Cortex of kidney (tissue), 1 donor: ENCODE measurements at places on chromosomes 5 and 9.

- no peak for DNase-seq
Observed at GRCh38 chr5:178524093-178524882, 65.9 kb downstream of the COL23A1 start.

- no peak for DNase-seq
Observed at GRCh38 chr5:116563736-116564308, 10.8 kb downstream of the SEMA6A start.

- DNase-seq: no peak
Observed at GRCh38 chr5:76692274-76692540, 23.7 kb upstream of the F2R start.

- no peak for DNase-seq
Observed at GRCh38 chr5:133048993-133049725, 2.7 kb upstream of the HSPA4 start.

DNA sequence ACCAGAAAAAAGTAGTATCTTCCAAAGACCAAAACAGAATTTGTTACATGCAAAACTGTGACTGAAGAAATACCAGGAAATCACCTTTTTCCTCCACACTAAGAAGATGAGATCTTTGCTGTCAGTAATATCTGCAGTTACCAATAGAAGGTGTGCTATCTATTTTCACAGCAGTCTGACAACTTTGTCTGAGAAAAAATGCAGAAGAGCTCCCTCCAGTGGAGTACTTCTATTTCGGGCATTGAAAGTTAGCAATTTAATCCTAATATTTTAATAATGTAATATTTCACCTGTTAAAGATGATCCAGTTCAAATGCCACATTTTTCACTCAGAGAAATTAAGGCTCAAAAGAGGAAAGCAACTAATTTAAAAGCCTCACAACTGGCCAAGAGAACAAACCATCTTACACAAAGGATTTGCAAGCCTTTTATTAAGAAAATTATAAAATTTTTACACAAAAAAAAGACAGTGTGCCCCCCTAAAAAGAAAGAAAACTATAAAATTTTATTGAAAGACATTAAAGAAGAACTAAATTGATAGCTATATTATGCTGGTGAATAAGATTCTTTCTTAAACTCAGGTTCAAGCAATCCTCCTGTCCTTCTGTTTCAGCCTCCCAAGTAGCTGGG is 50.6 kb downstream of the DEPDC1B start:
- DNase-seq: no peak

DNA sequence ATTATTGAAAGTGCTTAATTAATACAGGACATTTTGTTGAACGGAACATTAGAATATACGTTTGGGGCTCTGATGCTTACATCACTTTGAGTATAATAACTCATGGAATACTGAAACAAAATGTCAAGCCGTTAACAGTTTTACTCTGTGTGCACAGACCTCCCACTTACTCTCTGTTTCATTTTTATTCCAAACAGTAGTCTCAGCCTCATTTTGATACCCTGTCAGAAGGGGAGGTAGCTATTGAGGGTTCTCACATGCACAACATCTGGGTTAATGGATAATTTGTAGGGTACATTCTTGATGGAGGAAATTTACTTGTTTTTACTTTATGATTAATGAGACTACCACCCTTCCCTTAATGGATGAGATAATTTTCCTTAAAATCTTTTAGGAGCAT is 59.0 kb downstream of the SCAMP1 start:
- no peak for DNase-seq

- no peak for DNase-seq
Observed at GRCh38 chr9:5626727-5627634, 1.9 kb upstream of the RIC1 start.

DNA sequence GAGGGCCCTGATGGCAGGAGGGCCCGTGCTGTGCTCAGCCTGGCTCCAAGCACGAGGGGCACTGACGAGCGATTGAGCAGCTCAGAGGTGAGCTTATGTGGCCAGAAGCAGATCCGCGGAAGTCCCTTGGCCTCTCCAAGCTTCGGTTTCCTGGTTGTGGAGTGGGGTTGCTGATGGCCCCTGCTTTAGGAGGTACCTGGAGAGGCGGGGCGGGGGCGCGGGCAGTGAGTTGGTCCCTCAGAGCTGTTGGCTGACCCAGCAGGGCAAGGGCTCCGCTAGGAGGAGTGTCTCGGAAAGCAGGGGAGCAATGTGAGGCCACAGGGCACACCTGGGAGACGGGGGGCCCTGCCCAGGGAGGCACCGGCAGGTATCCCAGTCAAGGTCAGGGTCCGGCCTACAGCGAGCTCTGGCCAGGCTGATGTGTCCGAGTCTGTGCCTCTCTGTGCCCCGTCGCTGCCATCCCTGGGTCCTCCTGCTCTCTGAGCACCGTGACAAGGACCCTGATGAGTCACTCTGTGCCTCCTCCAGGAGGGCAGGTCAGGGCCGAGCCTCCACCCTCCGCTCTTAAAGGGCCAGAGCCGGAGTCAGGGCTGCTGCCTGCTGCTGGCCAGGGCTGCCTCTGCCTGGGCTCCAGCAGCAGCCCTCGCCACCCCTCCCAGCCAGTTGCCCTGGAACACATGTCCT is 14.8 kb downstream of the NCS1 start:
- DNase-seq: no peak

- DNase-seq: no peak
Observed at GRCh38 chr5:81925009-81925408, 46.8 kb upstream of the ATG10 start.

GRCh38 chr5:147372191-147372590 is 137.4 kb downstream of the STK32A start:
- DNase-seq: no peak

DNA sequence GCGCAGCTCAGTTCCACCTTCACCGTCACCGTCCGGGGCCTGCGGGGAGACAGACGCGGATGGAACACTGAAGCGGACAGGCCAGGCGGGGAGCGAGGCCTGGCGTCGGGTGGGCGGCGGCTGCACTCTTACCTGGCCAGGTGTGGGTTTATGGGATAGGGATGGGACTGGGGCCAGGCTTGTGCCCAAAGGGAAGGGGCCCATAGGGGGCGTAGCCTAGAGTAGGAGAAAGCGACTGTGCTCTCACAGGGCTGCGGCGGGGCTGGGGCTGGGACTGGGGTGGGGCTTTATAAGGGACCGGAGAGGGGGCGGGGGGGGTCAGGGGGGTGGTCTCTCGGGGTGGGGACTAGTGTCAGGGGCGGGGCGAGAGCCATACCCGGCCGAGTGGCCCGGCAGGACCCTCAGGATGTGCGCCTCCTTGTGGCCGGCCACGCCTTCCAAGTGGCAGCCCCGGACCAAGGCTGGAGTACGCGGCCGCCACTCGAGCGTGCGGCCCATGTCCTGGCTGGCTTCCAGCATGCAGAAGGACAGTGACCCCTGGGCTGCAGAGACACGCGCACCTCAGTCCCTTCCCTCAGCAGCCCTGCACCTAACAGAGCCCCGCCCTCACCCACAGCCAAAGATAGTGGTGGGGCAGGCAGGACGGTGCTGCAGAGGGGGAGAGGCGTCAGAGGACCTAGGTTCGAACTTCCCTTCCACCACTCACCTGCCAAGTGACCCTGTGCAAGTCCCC is 22.8 kb downstream of the FPGS start:
- DNase-seq: no peak

- DNase-seq: no peak
Observed at GRCh38 chr5:138698713-138699112, 54.5 kb upstream of the CTNNA1 start.

DNA sequence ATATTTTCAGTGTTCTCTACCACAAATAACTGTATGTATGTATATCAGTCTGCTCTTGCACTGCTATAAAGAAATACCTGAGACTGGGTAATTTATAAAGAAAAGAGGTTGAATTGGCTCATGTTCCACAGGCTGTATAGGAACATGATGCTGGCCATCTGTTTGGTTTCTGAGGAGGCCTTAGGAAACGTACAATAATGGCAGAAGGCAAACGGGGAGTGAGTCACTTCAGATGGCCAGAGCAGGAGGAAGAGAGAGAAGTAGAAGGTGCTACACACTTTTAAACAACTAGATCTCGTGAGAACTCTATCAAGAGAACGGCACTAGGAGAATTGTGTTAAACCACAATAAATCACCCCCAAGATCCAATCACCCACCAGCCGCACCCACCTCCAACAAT is 121.7 kb downstream of the ADAMTS6 start:
- DNase-seq: no peak

GRCh38 chr5:131749138-131749537 is 47.7 kb downstream of the FNIP1 start:
- DNase-seq: no peak

DNA sequence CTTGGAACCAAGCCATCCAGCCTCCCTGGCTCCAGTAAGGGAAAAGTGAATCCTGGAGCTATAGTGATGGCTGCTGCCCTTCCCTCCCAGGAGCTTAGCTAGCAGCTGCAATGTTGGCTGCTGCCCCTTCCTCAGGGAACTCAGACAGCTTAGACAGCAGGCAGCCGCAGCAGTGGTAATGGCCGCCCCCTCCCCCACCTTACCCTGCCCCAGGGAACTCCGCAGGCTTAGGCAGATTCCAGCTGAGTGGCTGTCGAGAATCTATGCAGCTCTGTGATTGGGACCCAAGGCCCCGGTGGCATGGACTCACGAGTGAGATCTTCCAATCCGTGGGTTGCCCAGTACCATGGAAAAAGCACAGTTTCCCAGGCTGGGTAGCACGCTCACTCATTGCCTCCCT is 378.6 kb downstream of the NNT start:
- DNase-seq: no peak

DNA sequence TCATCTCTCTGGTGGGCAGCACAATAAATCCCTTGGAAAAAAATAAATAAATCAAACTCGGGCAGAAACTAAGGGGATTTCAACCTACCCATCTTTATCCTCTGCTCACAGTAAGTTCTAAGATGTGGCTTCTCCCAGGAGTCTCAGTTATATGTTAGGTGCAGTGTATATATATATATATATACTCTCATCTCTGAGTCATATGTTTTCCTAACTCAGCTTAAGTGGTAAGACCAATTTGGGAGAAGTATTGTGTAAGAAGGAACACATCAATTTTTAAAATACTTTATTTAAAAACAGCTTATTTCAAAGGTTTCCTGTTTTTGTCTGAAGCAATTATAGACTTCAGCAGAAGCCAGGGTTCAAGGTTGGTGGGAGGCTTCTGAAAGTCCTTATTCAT is 20.3 kb upstream of the OSMR start:
- DNase-seq: no peak

DNA sequence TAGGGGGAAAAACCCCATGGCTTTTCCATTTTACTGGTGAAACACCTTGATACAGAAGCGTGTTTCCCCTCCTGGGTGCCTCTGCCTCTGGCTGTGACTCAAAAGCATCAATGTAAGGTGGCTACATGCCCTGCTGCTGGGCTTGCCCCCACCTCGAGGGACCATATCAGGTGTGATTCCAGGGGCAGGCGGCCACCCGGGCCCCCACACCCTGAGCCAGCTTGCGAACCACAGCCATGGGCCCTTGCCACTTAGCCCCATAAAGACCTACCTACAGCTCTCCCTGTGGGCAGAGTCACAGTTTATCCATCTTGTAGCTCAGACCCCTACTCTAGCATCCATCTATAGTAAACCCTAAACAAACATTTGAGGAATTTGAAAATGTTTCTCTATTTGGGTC is 10.8 kb downstream of the SHC3 start:
- DNase-seq: no peak

GRCh38 chr9:108663422-108663821 is 192.4 kb downstream of the ACTL7B start:
- no peak for DNase-seq

DNA sequence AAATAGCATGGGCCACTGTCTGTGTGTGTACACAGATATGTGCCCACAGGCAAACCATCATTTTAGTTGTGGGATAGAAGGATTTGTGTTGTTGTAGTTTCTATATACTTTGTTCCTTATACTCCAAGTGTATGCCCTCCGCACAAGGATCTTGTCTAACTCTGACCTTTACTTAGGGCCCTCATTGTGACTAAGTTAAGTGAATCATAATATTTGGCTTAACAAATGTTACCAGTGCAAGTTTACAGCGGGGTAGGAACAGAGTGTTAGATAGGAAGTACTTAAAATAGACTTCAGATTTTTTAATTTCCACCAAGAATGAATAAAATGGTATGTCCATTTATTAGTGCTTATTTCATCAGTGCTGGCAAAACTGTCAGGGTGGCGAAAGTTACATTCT is 29.5 kb upstream of the CYFIP2 start:
- DNase-seq: no peak

GRCh38 chr9:12723409-12724028 is 30.3 kb downstream of the TYRP1 start:
- no peak for DNase-seq

DNA sequence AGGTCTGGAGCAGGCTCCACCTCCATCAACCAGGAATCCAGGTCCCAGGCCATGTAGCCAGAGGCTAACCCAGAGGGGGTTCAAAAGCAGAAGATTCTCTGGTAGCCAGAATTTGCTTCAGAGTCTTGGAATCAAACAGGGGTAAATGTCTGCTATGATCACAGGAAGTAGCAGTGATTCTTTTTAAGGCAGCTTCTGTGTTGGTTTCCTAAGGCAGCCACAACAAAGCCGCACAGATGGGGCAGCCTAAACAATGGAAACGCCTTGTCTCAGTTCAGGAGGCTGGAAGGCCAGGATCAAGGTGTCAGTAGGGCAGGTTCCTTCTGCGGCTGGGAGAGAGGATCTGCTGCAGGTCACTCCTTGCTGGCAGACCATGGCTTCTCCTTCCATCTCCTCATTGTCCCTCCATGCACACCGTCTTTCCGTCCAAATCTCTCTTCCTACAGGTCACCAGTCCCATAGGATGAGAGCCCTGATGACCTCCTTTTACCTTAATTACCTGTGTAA is 167.3 kb downstream of the ROR2 start:
- no peak for DNase-seq

GRCh38 chr5:135488727-135489465 is 36.7 kb upstream of the TIFAB start:
- no peak for DNase-seq

GRCh38 chr9:72537671-72538070 is 16.3 kb downstream of the TMC1 start:
- DNase-seq: no peak

DNA sequence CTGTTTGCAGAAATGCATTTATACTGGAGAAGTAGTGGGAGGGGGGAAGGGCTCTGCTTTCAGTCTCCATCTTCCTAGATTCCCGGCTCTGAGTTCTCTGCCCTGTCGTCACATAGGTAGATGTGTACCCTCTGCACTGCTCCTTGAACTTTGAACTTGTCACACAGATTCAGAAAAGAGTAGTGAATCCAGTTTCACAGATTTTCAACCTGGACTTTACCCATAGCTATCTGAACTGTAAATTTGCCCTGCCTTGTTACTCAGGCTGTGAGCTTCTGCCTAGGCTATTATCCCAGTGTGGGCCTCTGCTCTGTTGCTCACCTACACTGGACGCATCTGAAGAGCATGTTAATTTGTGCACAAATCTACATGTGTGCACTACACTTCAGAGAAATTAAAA is 12.8 kb upstream of the C9orf152 start:
- DNase-seq: no peak

- no peak for DNase-seq
Observed at GRCh38 chr9:25827626-25828025, 149.4 kb upstream of the TUSC1 start.

- DNase-seq: no peak
Observed at GRCh38 chr9:29976981-29977380, 2403.7 kb upstream of the C9orf72 start.
